ENCODE measurements at places on chromosomes 5 and 9.

DNA sequence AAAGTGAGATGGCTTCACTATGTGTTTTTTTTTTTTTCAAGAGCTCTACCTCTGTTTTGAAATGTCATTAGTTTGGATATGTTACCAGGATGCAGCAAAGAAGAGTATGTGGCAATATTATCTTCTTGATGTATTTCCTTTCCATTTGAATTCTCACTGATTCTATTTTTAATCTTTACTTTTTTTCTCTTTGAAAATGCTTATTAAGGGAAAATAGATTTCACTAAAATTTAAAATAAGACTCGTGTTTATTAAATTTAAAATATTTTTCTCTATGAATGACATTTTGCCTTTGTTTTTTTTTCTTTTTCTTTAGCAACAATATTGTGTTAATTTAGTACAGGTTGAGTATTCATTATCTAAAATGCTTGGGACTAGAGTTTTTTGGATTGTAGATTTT lies 29.2 kb downstream of the TENT2 start:
- DNase-seq, result no peak

DNA sequence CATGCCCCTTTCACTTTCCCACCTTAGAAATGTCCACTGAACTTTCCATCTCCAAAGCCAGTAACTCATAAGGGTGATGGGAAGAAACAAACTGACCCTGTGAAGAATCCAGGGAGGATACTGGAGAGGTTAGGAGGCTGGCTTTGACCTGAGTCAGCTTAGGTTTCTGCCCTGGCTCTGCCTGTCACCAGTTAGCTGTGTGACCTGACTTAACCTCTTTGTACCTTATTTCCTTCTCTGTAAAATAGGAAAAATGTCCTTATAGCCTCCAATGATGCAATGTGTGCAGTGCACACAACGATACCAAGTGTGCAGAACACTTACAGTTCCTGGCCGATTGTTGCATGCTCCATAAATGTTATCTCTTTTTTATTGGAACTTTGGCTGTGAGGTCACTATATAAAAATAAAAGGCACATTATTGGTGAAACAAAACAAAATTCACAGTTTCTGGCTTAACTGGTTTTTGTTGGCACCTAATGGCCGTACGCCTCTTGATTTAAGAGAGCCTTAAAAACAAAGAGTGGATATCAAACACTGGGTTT lies 37.8 kb downstream of the GABRP start:
- DNase-seq, result no peak

GRCh38 chr5:67817652-67818051 lies 397.9 kb upstream of the PIK3R1 start:
- no peak for DNase-seq

GRCh38 chr5:13339093-13339492 lies 605.4 kb downstream of the DNAH5 start:
- DNase-seq, result no peak

DNA sequence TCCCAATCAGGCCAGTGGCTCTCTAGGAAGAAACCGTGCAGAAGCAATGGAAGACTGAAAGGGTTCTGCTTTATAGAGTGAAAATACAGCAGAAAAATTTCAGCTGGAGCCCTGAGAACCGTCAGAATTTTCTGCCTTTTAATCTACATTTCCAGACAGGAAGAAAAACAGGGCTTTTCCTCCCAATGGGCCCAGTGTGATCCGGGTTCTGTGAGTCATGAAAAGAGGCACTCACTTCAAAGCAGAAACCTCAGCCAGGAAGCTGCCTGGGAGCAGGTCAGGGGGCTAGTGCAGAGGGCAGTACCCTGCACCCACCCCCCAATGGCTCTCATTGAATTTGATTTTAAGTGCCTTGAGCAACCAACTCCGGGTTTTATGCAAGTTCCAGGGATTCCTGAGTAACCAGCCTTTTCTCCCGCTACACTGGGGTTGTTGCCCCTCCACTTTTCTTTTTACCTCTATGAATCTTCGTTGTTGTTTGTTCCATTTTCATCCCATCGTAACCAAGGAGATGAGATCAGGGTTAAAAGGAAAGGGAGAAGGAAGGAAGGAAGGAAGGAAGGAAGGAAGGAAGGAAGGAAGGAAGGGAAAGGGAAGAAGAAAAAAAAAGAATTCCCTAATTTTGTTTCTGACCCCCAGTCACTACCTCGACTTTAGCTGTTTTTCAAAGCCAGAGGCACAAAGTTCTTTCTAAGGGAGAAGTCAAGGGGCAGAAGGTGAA lies 1.3 kb downstream of the BARHL1 start:
- DNase-seq, result no peak

DNA sequence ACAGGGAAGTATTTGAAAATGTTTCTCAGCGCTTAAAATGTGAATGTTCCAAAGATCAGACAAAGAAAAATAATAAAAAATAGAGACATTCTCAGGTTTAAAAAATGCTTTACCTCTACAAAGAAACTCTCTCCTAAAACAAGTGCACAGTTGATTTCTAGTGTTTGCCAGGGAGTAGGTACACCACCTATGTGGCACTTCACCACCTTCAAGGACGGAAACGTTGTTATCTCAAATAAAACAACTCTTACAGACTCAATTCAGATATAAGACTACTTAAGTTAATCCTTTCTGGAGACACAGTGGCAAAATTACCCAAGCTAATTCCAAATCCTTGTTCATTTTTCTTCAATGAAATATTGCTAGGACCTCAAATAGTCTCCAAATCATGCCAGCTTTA lies 286.4 kb upstream of the ISL1 start:
- DNase-seq, result no peak

- no peak for DNase-seq
Observed at GRCh38 chr9:124428751-124429529, 13.7 kb upstream of the PSMB7 start.

GRCh38 chr9:95826183-95826838 lies 49.2 kb upstream of the ERCC6L2 start:
- no peak for DNase-seq

- no peak for DNase-seq
Observed at GRCh38 chr5:86765778-86766502, 148.2 kb downstream of the COX7C start.

DNA sequence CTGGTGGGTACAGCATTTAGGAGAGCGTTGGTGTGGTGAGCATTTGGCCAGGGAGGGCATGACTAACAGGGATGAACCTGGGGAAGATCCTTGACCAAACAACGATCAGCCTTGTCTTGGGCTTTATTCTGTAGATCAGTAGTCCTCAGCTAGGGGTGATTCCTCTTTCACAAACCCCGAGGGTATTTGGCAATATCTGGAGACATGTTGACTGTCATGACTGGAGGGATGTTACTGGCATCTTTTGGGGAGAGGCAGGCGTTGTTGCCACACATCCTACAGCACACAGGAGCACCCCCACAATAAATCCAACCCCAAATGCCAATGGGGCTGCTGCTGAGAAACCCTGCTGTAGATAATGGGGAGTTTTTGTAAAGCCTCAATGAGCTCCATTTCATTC lies 43.9 kb downstream of the OSTF1 start:
- DNase-seq, result no peak

- DNase-seq, result no peak
Observed at GRCh38 chr5:65050826-65051498, 282.2 kb downstream of the CWC27 start.

GRCh38 chr5:141879941-141880738 lies 1.9 kb upstream of the PCDH1 start:
- no peak for DNase-seq

DNA sequence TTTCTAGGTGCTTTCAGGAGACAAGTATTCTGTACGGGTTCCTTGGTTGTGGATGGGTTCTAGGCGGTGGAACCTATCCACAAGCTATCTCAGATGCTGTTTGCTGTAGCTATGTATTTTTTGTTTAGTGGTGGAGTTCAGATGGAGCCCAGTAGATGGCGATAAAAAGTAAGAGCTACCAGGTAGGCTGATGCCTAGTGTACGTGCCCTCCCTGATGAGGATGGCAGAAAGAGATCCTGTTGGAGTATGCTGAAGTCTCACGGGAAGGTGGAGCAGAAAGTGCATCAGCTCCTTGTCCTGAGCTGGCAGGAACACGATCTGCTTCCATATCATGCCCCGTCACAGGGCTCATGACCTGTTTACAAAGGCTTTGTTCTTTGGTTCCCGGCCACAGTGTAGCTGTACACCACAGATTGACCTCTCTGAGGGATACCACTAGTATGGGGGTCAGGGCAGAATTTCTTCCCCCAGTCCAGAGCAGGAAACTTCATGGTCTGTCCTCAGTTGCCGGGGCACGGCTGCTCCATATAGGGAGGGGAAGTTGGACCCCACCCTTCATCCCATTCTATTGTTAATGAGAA lies 12.6 kb upstream of the UGT3A2 start:
- DNase-seq, result no peak

DNA sequence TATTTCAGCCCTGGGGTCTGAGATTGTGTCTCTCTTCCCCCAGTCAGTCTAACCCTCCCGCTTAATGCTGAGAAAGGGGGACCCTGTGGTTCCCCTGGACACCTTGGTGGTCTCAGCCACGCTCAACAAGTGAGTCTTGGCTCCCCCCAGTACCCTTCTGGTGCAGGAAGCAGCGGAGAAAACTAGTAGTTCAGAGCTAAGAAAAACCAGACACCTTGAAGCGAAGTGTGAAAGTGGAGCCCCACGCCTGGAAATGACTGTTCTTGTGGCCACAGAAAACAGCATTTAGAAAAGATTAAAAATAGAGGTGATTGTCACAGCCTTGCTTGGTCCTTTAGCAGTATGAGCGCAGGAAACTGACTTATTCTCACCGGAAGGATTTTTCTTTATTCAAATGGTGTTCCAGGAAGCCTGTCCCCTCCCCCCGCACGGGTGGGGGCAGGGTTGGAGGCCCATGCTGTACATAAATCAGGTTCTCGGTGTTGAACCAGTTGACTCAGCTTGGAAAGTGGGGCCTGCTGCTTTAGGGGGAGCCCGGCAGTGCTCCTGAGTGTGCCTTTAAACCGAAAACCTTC lies 8.1 kb downstream of the ARPC5L start:
- DNase-seq, result no peak

- no peak for DNase-seq
Observed at GRCh38 chr9:81538890-81539289, 150.5 kb downstream of the TLE1 start.

- DNase-seq, result no peak
Observed at GRCh38 chr9:88075966-88076285, 62.3 kb downstream of the SPATA31C2 start.

DNA sequence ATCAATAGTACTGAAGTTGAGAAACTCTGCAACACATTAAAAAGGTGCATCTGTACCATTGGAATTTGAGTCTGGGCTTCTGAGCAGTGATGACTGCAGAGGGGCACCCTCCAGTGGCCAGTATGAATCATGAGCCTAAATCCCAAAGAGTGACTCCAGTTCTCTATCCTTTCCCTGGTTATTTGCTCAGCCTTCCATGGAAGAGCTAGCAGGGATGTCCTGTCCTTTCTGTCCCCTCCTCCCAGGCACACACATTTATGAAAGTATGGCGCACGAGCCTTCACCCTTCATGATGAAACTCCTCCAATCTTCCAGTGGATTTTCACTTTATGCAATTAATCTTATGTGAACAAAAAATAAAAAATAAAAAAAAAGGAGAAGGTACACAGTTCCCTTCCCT lies 81.0 kb downstream of the ESM1 start:
- DNase-seq, result no peak

DNA sequence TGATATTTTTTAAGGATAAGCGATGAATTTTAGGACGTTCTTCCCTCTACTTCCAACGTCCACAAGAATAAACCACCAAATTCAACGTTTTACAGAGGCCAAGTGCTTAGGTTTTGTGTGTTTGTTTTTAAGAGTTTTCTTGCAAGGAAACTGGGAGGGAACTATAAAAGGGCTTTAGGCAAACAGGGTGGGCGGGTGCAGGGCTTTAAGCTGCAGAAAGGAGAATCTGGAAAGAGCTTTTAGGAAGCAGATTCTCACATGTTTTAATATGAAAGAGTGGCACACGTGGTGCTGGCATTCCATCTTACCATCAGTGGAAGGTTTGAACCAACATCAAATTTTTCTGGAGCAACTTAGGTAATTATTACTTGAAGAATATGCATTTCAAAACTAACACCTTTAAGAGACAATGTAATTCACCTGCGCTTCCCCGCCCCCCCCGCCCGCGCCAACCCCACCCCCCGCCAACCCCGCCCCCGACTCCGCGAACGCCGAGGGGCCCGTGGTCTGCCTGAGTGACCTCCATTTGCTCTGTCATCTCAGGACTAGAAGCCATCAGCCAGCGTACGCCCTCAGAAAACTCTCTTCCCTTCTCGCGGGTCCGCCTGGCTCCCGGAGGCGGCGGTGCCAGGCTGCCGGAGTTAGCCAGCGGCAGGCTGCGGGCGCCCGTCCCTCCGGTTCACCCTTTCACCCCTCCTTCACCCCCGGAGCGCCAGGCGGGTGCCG lies 911 bp upstream of the PIK3R1 start:
- no peak for DNase-seq

DNA sequence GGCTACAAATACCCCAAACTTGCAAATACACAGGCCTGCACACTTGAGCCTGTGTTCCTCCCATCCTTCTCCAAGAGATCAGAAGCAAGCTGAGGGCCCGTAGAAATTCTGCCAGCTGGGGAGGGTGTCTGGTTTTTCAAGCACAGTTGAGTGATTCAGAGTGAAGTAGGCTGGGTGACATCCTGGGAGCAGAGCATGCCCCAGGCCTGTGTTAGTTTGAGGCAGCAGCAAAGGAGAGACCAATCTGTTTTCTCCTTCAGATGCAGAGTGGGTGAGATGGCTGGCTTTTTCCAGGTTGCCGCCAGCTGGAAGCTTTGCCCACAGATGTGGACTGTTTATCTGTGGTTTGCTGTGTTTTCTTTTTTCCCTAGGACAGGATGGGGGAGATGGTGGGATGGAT lies 63.1 kb downstream of the RCL1 start:
- no peak for DNase-seq

DNA sequence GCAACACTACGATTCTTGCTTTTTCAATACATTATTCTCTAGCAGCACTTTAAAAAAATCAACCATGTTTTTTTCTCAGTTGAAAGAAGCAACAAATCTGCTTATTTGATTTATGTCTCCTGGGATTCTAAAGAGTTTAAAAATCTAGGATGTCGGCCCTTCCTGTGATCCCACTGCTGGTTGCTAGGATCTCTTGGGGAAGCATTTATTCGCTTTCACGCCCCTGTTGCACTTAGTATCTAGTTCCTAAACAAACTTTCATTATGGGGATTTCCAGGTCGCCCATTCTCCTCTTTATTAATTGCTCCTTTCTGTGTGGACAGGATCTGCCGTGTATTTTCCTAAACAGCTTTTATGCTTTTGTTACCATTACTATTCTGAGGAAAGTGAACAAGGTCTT lies 313.5 kb downstream of the AGTPBP1 start:
- DNase-seq, result no peak

DNA sequence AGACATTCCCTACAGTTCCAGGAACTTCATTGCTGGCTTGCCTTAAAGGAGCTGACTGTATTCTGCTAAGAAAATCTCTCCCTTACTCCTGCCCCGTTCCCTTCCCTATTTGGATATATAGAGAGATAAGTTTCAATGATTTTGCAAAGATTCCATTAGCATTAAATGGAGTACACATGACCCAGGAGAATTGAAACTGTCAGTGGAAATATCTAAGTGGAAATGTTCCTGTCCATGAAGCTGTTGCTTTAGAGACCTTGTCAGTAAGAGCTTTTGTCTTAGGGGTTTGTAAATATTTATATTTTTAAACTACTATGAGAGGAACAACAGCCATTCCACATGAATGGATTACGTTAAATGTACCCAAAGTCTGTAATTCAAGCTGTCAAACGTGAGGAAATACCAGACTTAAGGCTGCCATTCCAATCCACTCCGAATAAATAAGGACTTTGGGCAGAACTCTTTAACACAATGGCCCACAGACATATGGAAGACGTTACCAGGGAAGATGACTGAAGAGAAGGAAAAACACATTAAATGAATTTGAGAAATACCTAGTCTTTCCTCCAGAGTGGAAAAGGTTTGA lies 387.1 kb upstream of the PAPPA start:
- DNase-seq, result no peak

All from mesothelial cell of epicardium (in vitro differentiated cells).